ENCODE measurements at places on chromosomes 7 and 10. TPM values are rescaled to one million over a fixed set of nuclear protein-coding genes. Genes with fewer than 3 reads are reported as not detected.

Gene TET1
- 0.71 TPM for total RNA-seq

Gene UNC5B
- 2.8 TPM for total RNA-seq

Gene ABCB4
- 0.02 TPM for total RNA-seq

Gene CTNNA3
- total RNA-seq = not detected

Gene SPAM1
- not detected for total RNA-seq

Gene CALN1
- total RNA-seq = not detected

Gene RADIL
- 1.7 TPM for total RNA-seq

Gene GSAP
- total RNA-seq = 2.3 TPM

Gene PON1
- 0.79 TPM for total RNA-seq

Gene FAM25G
- total RNA-seq = not detected

Gene LIPN
- total RNA-seq = not detected

Gene ZNF680
- 2.3 TPM for total RNA-seq

Gene CRCP
- 26.4 TPM for total RNA-seq

Gene C10orf53
- not detected for total RNA-seq

Gene ANKRD26
- 2.9 TPM for total RNA-seq

Gene OR2A5
- total RNA-seq = not detected

Gene ZP3
- 15.6 TPM for total RNA-seq

Gene DGKI
- 0.43 TPM for total RNA-seq

Gene FAM25A
- not detected for total RNA-seq

All from A549 treated with dexamethasone at 1 μM for 4 hours (cell line).